ENCODE measurements at places on chromosomes 4 and X. TPM values are rescaled to one million over a fixed set of nuclear protein-coding genes. Genes with fewer than 3 reads are reported as not detected.

Gene NEXMIF
- not detected for total RNA-seq

DNA sequence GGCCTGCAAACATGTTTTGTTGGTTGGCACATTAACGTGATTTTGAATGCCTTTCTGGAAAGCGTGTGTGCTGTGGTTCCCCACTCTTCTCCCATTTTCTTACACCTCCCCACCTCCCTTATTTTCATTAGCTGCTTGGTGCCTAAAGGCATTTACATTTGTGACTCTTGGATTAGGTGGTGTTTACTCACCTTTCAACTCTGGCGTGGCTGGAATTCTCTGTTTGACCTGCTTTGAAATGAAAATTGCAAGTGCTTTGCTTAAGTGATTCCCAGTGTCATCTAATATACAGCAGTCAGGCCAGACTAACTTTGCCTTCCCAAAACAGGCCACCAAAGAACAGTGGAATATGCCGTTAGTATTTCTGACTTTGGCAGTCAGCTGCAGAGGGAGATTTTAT is 80.5 kb downstream of the NHSL2 start:
- no peak for DNase-seq

DNA sequence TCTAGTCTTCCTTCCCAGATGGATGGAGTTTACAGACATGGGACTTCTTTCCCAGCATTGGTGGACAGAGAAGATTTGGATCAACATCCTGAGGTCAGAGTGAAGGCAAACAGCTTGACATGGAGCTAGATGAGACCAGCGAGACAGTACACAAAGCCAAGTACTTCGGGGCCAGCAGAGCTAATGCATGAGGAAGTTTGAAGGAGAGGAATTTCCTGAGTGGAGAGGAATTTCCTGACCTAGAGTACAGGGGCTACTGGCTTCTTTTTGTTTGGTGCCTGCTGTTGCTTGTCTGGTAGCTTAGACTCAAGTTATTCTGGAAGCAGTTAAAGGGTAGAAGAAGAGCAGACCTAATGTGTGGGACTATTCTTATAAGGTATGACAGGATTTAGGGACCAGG is 69.1 kb upstream of the EOLA2 start:
- no peak for DNase-seq

GRCh38 chr4:177308847-177309521 is 690 bp upstream of the NEIL3 start:
- no peak for DNase-seq

DNA sequence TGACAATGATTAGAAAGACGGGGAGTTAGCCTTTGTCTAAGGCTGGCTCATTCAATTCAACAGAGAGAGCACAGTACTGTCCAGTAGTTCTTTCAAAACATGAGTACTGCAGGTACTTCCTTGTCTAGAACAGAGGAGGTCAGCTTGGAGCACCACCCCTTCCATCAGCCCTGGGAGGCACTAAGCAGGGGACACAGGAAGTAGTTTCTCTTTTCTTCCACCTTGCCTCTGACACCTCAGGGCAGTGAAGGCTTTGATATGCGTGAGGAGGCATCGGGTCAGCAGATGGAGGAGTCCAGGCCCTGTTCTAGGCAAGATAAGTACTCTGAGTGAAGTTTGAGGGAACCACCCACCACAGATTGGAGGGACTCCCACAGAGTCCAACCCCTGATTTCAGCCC is 33.1 kb downstream of the MAGEB10 start:
- peak; percentile 6 for DNase-seq

DNA sequence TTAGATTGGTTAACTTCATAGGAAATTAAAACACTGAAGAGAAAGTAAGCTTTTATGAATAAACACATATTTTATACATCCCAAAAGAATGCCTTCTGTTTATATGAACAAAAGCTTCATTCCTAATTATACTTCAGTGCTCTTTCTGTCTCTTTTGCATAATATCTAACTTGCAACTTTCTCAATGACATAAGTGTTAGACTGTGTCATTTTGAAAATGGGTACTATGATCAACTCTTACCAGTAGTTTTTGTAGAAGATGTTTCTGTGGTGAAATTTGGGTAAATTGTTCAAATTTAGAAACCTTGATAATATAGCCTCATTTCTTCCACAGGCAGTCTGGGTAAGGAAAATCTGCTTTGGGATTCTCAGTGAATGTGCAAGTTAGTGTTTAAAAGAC is 991.4 kb downstream of the CCSER1 start:
- DNase-seq = no peak

Gene CCDC110
- total RNA-seq = not detected

DNA sequence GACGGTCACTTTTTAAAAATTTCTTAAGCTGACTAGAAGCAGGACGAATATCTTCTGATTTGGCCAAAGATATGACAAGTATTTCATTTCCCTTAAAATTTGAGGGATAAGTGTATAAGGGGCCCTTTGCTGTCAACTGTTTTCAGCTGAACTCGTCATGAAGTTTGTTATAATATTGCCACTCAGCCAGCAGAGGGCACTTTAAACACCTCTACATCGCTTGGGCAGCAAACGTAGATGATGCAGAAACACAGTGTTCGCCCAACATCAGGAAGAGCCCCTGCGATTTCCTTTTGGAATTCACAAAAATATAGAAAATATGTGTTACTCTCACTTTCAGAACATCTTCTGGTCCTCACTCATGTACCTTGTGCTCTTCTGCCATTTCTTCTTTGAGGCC is 435.7 kb upstream of the FMR1 start:
- DNase-seq = peak; percentile 21

Gene SFRP2
- total RNA-seq = not detected

DNA sequence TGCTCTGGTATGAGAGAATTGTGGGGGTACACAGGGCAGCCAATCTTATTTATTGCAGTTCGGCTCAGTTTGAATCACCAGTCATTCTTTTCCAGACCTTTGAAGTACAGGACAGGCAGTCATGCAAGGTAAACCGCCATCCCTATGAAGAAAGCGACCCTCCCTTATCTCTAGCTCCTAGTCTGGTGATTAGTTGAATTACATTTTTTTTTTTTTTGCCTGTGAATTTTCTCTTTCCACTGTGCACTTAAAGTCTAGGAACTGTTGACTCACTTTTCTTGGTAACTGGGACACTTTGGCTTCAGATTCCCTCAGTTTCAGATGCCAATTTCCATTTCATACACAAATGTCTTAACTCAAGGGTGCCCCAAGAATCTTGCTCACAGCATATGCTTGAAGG is 82.4 kb upstream of the FAM9C start:
- peak; percentile 18 for DNase-seq
